ENCODE measurements at places on chromosomes 12 and 14. TPM values are rescaled to one million over a fixed set of nuclear protein-coding genes. Genes with fewer than 3 reads are reported as not detected.

- H3K27ac ChIP-seq = no peak overlapping the region
- DNase-seq = no peak
- H3K27me3 ChIP-seq = no peaks in the 10 kb centered on the region
- no peaks in the 10 kb centered on the region for H3K36me3 ChIP-seq
Measured at GRCh38 chr12:120933786-120934185, 29.6 kb upstream of the SPPL3 start.

DNA sequence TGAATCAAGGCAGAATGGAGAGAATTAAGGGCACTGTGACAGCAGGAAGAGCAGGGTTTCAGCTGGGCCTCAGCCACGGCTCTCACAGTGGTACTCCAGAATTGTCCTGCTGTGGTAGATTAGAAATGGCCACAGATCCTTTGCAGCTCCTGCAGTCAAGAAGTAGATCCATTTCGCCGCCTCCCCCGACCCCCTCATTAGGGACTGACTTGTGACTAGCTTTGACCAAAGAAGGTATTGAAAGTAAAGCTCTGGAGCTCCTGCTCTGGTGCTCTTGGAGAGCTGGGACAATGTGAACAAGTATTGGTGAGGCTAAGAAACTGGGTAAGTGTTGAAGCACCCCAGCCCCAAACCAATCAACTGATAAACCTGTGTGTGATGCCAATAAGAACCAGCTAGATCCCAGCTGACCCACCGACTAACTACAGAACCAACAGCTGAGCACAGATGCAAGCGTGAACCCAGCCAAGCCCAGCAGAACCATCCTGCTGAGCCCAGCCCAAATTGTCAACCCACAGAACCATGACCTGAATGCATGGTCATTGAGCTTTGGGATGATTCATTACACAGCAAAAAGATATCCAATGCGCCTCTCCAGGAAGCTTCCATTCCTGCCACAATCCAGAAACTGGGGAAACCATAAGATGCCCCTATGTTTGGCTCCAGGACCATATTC, 50.7 kb downstream of the JAG2 start:
- no peaks in the 10 kb centered on the region for H3K4me1 ChIP-seq
- H3K4me3 ChIP-seq = no peak overlapping the region
- peaks cover 15% of the 10 kb centered on the region for H3K27me3 ChIP-seq
- no peaks in the 10 kb centered on the region for H3K36me3 ChIP-seq

- DNase-seq = no peak
- no peak overlapping the region for H3K27ac ChIP-seq
- no peaks in the 10 kb centered on the region for H3K36me3 ChIP-seq
- H3K4me1 ChIP-seq = peaks cover 3% of the 10 kb centered on the region
Measured at GRCh38 chr14:75341620-75342019, 63.0 kb downstream of the FOS start.

DNA sequence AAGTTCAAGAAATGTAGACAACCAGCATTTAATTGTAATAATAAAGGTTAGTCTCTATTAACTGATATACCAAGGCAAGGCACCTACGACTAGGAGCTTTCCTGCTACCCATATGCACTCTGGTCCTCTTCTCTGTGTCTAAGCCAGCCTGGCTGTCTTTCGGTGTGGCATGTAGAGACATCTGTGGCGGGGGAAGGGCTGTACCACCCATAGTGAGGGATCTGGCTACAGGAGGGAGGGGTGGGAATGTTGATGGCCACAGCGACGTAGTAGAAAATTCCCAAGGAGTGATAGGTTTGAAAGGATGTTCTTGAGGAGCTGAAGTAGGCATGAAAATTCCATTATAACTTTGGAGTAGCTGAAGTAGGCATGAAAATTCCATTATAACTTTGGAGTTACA, 344.2 kb downstream of the ATP23 start:
- DNase-seq = no peak
- H3K4me1 ChIP-seq = no peaks in the 10 kb centered on the region
- no peaks in the 10 kb centered on the region for H3K36me3 ChIP-seq

GRCh38 chr12:20028033-20028432, 340.3 kb upstream of the PDE3A start:
- H3K36me3 ChIP-seq = no peaks in the 10 kb centered on the region
- no peak for DNase-seq
- H3K27ac ChIP-seq = no peak overlapping the region
- H3K27me3 ChIP-seq = no peaks in the 10 kb centered on the region
- H3K4me3 ChIP-seq = no peak overlapping the region
- no peaks in the 10 kb centered on the region for H3K4me1 ChIP-seq

GRCh38 chr12:132866251-132866828, 21.1 kb downstream of the CHFR start:
- H3K4me3 ChIP-seq = no peak overlapping the region
- peaks cover 27% of the 10 kb centered on the region for H3K4me1 ChIP-seq
- no peak overlapping the region for H3K27ac ChIP-seq
- H3K36me3 ChIP-seq = peaks cover 41% of the 10 kb centered on the region
- no peak for DNase-seq

DNA sequence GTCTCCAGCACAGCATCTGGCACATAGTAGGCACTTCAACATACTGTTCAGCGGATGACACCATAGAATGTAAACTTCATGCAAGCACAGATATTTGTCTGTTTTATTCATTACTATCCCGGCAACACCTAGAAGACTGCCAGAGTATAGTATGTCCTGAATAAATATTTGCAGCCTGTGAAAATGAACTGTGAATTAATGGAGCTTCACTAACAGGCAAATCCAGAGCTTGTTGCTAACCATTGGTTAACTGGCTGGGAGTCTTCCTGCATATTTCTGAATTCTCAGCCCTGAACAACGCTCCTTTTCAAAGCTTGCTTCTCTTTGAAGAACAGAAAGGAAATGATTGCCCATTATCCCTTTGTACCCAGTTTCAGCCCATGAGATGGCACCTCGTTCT, 243.3 kb upstream of the CRY1 start:
- peak overlapping the region; percentile 86 for H3K27ac ChIP-seq
- no peak overlapping the region for H3K4me3 ChIP-seq
- DNase-seq = no peak
- peaks cover 32% of the 10 kb centered on the region for H3K36me3 ChIP-seq
- H3K27me3 ChIP-seq = no peaks in the 10 kb centered on the region
- H3K4me1 ChIP-seq = peaks cover 71% of the 10 kb centered on the region

The WNT5B gene
- not detected for total RNA-seq

The LRRC10 gene
- total RNA-seq = not detected

The GZMB gene
- total RNA-seq = 1,751 TPM

The SMCO2 gene
- total RNA-seq = not detected

All from activated CD8-positive, alpha-beta T cell treated with anti-CD3 and anti-CD28 coated beads for 36 hours (primary cell).